ENCODE measurements at places on chromosomes 13 and 19. TPM values are rescaled to one million over a fixed set of nuclear protein-coding genes. Genes with fewer than 3 reads are reported as not detected.

DNA sequence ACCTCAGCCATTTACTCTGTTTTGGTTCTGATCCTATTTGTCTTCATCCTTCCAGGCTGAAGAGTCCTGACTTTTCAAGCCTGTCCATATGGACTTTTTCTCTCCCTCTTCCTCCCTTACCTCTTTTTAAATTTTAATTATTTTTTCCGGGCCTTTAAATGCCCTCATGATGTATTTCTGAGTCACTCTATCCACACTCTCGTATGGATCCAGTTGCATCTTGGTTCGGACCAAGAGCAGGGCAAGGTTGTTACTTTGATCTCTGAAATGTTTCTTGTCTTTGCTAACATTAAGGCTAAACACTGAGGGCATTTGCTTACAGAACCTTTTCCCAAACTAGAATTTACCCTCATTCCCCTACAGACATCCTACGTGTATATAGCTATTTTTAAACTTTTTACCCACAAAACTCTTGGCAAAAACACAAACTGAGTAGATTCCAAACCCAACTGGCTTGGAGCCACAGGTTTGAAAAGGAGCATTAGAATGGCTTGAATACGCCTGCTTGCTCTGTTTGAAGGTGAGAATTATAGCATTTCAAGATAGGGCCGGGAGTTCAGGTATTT is 47.4 kb upstream of the SERPINE3 start:
- DNase-seq: no peak

- no peak for DNase-seq
These were observed 136.4 kb downstream of the STOML3 start for GRCh38 chr13:38854226-38854625.

- DNase-seq: no peak
These were observed 235.2 kb downstream of the KLF5 start for GRCh38 chr13:73293913-73294523.

- DNase-seq: peak; percentile 80
These were observed 67.8 kb downstream of the RASA3 start for GRCh38 chr13:114064450-114065140.

DNA sequence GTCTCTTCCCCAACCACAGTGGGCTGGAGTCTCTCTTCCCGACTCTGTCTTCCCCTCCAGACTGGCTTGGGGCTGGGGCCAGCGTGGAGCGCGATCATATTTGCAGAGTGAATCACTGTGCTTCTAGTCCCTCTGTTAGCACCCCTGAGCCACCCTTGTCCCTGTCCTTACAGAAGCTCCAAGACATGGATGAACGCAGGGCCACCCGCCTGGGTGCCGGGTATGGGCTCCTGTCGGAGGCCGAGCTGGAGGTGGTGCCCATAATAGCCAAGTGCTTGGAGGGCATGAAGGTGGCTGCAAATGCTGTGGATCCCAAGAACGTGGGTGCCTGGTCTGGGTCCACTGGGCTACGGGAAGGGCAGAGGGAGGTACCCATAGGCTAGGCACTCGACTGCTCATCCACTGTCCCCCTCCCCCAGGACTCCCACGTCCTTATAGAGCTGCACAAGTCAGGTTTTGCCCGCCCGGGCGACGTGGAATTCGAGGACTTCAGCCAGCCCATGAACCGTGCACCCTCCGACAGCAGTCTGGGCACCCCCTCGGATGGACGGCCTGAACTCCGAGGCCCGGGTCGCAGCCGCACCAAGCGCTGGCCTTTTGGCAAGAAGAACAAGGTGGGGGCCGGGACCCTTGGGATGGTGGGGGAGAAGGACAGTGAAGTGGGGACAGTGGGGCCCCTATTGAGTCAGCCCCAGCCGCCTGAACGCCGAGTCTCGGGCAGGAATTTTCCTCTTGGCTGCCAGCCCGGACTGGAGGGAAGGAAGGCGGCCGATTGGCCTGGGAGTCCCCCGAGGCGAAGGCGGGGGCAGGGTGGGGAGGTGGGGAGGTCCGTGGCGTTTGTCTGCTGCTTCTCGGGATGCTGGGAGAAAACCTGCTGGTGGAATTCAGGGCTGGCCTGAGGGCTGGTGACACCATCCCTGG is 5.2 kb downstream of the TRIP10 start:
- peak; percentile 88 for DNase-seq

DNA sequence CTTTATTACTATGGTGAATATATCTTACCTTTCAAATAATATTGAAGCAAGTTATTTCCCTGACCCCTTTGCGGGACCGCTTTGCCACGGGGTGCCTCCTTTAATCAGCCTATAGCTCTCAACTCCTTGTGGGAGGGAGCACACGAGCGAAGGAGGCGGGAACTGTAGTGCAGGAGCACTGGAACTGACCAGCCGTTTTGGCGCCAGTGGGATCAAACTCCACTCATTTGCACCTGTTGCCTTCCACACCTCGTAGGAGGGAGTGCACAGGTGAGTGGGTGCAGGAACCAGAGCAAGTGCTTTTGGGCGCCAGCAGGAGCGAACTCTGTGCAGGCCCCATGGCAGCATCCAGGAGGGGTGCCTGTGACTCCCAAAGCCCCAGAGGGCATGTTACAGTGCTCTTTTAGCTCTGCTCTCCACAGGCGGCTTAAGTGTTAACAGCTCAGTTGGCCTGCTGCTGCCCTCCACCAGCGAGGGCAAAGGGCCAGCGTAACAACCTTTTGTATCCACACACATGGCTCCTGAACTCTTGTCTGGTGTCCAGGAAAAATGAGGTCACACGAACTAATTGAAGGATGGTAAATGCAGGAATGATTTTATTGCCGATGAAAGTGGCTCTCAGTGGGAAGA is 206.9 kb downstream of the GGACT start:
- DNase-seq: no peak

Gene OVOL3
- total RNA-seq: not detected

Gene SIGLECL1
- not detected for total RNA-seq

Gene SYNGR4
- not detected for total RNA-seq

Gene RNF17
- not detected for total RNA-seq

Measured in suprapubic skin (tissue), 4 donors.